Stimulated activated CD4-positive, alpha-beta T cell treated with anti-CD3 and anti-CD28 coated beads, Interleukin-2, amount 100 ng/mL, for 24 hours (primary cell): ENCODE measurements at places on chromosomes 3 and 15.

DNA sequence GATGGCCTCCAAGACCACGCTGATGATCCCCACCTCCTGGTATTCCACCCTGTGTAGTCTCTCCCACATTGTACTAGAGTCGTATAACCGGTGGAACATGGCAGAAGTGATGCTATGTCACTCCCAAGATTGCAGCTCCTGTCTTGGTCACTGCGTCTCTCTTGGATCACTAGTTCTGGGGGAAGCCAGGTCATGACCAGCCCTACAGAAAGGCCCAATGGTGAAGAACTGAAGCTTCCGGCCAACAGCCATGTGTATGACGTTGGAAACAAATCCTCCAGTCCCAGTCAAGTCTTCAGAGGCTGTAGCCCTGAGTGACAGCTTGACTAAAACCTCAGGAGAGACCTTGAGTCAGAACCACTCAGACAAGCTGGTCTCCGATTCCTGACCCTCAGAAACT, 61.9 kb upstream of the FNDC3B start:
- DNase-seq = no peak

- no peak for DNase-seq
These were observed 117.9 kb downstream of the LRRC28 start for GRCh38 chr15:99369196-99369595.

DNA sequence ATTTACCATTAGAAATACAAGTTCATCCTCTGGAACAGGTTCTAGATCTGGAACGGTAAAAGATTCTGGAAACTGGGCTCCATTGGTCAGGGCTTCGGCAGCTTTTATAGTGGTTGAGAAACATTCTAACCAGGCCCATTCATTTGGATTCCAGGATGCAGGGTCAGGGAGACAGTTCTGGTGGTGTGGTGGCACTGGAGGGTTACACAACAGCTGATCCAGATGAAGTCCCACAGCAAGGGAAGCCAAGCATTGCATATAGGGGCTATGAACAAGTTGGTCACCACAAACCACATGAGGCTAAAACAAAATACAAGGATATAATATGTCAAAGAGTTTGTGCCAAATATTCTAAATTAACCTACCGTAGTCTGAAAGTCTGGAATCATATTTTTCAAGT, 43.0 kb downstream of the FBXL22 start:
- DNase-seq = no peak

DNA sequence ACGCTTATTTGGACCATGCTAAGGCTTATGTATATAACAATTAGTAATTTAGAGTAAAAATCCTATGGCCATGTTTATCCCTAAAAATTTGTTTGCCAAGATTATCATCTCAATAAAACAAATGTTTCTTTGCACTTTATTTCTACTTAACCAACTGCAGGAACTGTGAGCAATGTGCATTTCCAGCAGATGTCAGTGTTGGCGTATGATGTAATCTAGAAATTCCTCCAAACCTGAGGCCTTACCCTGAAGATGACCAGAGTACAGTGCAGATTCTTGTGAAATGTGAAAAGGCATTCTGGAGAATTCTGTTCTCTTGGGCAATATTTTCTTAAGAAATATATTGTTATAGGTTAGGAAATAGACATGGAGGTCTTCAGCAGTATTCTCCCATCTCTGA, 205.9 kb downstream of the MBNL1 start:
- DNase-seq = no peak

- DNase-seq = no peak
These were observed 41.0 kb downstream of the FLNB start for GRCh38 chr3:58049143-58049785.

DNA sequence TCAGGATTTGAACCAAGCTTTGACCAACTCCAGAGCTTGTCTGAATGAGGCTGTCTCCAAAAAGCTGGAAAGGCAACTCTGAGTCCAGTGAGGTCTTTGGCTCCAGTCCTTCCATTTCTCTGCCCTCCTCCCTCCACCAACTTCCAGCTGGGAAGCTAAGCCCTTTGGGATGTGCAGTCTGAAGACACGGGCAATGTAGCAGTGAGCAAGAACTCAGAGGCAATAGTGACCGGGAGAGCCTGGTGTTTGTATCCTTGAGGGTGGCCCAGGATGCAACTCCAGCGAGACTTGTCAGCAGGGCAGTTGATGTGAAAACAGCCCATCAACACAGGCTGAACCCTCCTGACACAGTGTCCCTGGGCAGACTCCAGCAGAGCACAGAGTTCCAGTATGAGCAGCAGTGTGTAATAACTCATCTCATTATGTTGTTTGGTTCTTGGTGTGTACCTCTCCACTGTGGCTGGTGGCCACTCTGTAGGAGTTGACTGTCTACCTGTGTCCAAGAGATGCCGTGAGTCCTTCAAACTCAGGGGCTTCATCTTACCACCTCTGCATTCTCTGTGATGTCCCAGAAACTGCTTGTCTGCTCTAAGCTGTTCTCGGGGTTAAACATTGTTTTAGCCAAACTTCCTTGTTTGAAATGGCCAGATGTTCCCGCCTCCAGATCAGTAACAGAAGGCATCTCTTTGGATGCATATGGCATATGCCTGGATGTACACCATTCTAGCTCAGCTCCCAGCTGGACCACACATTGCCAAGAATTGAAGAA, 6.6 kb downstream of the CDCP1 start:
- DNase-seq = no peak

- DNase-seq = no peak
These were observed 234.6 kb upstream of the BCHE start for GRCh38 chr3:166071831-166072230.

GRCh38 chr3:69683082-69683806, 56.0 kb upstream of the MITF start:
- no peak for DNase-seq

DNA sequence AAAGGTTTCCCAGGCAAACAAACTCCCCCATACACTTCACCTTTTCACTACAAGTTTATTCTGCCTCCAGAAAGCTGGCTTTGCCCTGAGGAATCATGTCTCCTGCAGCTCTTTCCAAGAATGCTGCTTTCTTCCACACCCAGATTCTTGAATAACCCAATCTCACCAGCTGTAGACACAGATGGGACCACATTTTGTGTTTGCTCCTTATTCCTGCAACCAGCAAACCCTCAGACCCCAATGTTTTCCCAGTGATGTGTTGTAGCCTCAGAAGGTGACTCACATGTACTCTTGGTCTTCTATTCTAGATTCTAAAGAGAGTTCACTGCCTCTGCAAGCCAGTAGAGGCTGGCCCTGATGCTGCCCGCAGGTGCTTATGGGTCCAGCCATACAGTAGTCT, 23.6 kb upstream of the TRIM59 start:
- DNase-seq = no peak

- no peak for DNase-seq
These were observed 376.0 kb upstream of the ALCAM start for GRCh38 chr3:104990758-104991157.

DNA sequence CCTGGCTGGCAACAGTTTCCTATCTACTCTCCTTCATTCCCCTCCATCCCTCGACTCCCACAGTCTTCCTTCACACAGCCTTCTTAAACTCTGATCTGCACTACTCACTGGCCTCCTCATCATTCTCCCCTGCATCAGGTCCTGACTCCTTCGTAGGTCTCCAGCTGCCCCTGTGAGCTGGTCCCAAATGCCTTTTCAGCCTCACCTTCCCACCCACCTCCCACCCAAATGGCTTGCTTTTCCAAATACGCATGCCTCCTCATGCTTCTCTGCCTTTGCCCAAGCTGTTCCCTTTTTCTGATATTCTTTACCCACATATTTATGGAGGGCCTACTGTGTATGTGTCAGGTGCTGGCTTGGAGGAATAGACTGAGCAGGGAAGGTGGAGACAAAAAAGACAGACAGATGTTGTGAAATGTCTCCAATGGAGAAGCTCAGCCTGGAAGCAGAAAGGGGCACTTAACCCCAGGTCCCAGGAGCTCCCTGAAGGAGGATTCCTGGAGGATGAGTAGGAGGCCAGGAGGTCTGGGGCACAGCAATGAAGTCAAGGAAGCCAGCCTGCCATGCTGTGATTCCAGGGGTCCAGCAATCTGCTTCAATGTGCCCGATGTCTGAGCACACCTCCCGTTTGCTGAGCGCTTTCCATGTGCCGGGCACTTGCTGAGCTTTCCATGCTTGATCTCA, 252.2 kb downstream of the SHQ1 start:
- DNase-seq = no peak
